Chondrocyte (in vitro differentiated cells): ENCODE measurements at places on chromosomes 7 and 10.

GRCh38 chr10:76071653-76072365 lies 640.4 kb downstream of the LRMDA start:
- DNase-seq = no peak

GRCh38 chr10:49287689-49288340 lies 11.2 kb upstream of the C10orf71 start:
- DNase-seq = no peak

GRCh38 chr10:114053946-114054345 lies 10.3 kb downstream of the ADRB1 start:
- no peak for DNase-seq

DNA sequence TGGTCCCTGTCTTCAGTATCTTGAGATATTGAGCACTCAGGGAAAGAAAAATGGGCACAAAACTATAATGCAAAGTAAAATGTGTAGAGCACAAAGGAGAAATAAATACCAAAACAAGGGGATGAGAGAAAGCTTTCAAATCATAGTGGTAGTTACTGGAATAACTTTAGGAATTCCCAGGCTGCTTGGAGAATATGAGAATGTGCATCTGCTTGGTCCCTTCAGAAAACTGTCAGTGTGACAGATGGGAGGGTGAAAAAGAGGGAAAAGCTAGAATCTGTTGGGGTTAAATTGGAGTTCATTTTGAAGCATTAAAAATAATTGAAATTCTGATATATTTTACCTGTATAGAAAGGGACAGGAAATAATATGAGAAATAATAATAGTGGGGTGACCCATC lies 15.3 kb downstream of the ST7 start:
- no peak for DNase-seq

DNA sequence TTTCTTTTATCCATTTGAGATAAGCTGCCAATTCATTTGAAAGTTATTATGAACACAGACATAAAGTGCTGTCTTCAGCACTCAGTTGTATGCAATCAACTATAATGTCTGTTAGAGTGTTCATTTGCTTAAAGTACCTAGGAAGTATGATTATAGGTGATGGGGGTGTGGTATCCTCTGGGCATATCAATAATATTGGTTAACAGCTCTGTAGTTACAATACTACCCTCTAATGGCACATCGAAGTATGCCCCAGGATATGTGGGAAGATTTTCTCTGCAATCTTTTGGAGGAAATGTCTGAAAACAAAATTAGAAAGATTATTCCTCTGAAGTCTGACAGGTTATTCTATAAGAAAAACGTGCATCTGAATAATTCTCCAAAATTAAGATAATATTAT lies 429.7 kb downstream of the ARL4A start:
- no peak for DNase-seq

GRCh38 chr10:31120392-31120791 lies 88.7 kb upstream of the ZNF438 start:
- no peak for DNase-seq

DNA sequence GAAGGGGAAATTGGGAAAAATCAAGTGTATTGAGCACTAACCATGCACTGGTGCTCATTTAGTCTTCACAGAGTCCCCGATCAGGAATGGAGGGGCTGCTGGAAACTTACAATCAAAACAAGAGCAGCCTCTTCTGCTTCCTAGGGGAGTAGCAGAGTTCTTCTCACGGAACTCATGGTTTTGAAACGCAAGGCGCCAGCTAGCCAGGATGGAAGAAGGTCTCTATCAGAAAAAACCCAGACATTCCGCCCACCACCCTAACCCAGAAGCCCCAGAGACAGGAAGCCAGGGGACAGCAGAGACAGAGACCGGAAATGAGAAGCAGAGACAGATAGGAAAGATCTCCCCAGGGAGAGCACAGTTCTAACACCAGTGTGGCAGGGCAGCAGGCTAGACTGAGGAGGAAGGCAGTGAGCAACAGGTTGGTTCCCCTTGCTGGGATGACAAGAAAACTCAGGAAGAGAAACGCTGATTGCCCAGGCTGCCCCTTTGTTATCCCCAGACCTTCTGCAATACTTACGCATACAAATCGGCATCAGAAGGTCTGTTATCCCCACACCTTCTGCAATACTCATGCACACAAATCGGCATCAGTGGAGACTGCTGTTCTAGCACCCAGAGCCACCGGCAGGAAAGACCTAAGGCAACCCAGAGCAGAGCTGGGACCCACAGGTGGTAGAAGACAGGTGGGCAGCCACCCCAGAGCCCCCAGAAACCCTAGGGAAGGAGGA lies 99.2 kb downstream of the CPXM2 start:
- DNase-seq = no peak

- DNase-seq = no peak
Measured at GRCh38 chr10:131820626-131821025, 80.2 kb upstream of the PPP2R2D start.

- DNase-seq = no peak
Measured at GRCh38 chr10:58757352-58758065, 244.8 kb downstream of the BICC1 start.

DNA sequence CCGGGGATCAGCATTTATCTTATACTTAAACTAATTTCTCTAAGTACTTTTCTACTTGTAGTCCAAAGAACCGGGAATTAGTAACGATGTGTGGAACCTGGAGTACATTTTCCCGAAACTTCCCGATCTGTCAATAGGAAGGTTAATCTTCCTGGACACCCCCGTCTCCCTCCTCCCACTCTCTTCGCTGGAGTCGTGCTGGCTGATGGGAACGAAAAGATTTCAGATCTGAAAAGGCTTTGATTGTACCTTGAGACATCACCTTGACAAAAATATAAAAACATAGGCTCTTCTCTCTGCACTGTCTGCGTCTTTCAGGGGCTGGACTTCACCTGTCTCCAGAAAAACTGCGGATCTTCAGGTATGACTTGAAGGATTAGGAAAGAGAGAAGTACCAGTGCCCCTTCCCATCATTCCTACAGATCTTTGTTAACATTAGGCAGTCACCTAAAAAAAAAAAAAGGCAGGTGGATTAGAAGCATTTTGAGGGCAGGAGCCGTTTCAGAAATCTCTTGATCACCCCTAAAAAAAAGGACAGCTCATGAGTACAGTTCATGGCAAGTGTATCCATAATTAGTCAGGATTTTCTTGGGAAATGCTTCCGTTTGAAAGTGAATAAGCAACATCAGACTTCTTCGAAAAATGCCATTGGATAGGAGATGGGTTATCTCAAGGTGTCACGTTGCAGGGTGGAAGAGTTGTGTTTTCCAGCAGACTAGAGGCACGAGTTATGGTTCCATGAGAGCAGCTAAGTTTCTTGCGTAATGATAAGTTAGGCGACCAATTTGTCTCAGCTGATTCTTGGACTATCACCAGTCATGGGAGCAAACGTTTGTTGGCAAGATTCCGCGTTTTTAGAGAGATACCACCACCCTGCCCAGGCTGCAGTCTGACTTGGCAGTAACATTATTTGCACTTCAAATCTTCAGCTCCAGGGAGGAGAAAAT lies 7.8 kb upstream of the BAMBI start:
- DNase-seq = no peak

- DNase-seq = no peak
Measured at GRCh38 chr10:63712717-63713115, 191.5 kb downstream of the REEP3 start.

DNA sequence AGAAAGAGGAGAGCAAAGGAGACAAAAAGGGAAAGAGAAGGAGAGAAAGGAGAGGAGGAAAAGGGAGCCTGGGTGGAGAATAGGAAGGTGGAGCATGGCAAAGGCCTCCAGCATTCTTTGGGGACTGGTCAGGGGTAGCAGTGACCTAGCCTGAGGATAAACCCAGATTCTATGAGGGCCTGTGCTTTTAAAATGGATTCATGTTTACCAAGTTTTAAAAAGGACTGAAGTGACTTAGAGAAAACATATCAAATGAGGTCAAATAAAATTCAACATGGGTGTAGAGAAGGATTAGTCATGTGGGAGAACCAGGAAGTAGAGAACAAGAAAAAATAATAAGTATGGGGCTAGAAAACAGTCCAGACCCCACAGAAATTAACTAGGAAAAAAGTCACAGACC lies 20.7 kb downstream of the CREB3L2 start:
- DNase-seq = no peak

GRCh38 chr10:25382029-25382810 lies 207.4 kb downstream of the GPR158 start:
- no peak for DNase-seq

DNA sequence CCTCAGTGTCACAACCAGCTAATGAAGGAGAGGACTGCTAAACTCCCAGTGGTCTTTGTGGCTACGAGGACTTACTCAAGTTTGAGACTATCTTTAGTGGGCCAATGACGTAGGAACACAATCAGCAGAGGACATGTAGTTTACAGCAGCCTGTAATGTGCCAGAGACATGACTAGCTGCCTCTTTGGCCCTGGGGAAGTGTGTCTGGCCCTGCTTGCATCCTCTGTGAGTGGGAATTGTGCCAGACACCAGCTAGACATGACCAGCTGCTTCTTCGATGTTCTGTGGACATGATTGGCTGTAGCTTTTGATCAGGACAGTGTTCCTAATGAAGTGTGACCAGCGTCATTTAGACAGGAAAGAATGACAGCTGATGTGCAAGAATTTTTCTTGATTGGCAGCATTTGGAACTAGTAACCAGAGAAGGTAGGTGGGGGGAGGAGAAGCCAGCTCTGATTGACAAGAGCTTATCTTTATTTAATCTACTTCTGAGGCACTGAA lies 141.7 kb downstream of the AUTS2 start:
- DNase-seq = no peak

DNA sequence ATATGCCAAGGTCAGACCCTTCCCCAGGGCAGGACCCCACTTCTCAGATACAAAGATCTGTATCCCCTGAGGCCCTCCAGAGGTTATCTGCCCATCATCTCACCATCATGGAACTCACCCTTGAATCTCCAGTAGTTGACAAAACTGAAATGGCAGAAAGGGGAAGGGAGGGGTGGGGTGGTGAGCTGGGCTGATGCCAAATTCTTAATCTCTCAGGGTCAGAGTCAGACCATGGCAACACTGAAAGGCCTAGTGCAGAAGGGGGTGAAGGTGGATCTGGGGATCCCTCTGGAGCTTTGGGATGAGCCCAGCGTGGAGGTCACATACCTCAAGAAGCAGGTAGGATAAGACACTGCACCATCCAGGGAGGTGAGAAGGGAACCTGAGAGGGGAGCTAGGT lies 3.1 kb downstream of the CNPY4 start:
- no peak for DNase-seq

DNA sequence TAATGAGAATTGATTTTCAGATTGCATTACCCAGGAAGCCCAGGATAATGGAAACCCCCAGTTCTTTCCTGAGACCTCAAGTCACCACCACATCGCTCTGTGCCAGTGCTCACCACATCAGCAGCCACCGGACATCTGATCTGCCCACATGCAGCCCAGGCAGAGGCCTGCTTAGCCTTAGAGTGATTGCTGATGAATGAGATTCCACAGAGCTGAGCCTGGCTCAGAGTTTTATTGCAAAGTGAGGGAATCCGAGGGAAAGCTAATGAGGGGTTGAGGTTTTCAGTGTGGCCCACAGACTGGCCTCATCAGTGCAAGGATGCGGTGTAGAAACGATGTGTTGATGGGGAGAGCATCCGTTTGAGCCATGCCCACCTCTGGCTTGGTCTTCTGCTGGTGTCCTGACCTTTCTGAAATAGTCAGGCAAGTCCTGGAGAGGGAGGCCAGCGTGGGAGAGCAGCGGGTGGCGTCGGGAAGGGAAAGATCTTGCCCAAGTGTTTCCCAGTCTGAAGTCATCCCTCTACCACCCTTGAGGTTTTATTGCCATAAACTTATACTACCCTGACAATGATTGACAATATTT lies 120.3 kb downstream of the ITIH5 start:
- DNase-seq = no peak

DNA sequence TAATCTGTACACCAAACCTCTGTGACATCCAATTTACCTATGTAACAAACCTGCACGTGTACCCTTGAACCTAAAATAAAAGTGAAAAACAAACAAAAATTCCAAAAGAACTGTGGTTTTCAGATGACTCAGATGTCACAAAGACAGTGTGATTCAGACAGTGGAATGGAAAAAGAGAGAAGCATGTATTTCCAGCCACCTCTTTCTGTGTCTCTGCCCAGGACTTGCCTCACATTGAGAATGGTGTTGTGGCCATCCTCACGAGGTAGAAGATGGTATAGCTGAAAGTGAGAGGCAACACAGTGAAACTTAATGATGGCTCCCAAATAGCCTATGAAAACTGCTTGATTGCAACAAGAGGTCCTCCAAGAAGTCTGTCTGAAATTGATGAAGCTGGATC lies 78.0 kb downstream of the ARL5B start:
- DNase-seq = no peak

- no peak for DNase-seq
Measured at GRCh38 chr10:70292004-70292403, 8.2 kb upstream of the NPFFR1 start.

DNA sequence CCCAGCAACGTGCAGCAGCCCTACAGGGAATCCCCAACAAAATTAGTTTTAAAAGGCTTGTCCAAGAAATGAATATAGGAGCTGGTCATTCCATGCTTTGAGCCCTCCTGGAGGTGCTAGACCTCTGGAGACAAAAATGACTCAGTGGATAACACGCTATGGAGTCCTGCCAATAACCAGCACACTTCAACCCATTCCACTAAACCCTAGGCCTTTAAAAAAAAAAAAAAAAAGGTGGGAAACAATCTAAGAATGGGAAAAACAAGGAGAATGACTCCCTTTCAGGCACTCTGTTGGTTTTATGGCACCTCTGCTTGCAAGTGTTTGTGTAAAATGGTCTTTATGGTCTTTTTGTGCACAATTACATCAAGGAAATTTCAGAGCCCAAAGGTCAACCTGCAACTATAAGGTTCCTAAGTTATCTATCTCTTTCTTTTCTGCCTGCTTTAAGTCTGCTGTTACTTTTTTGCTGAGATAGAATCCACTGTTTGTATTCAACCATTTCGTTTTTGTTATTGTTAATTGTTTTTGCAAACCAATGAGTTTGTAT lies 21.3 kb downstream of the AVL9 start:
- no peak for DNase-seq

- no peak for DNase-seq
Measured at GRCh38 chr7:141208539-141208938, 134.7 kb downstream of the TMEM178B start.

DNA sequence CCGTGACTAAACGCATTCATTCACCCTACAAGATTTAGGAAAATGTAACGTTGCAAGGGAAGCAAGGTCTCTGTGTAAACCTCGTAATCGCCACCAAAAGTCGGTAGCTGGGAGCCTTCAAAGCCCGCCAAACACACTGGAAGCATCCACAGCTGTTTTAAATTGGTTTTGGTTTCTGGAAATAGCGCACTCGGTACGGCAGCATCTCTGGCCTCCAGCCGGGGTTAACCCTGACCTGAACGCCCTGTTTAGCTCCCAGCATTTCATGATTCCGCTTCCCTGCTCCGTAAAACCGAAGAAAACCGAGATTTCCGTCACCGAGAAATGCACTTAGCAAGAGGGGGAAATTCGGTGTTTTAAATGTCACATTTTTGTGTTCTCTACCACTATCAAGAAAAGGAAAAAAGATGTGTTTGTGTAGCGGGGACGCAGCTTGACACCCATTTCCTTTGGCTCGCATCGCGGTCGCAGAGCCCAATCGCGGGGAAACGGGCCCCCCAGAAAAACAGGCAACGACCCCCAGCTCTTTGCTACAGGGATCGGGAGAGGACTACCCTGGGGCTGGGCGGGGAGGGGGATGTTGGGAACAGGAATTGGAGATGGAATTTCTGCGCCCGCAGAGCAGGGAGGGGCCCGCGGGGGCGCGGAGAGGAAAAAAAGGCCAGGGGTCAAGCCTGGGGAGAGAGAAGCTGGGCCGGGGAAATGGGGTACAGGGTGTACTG lies 646 bp downstream of the SGCE start:
- no peak for DNase-seq

- no peak for DNase-seq
Measured at GRCh38 chr10:108735380-108735779, 1187.9 kb downstream of the XPNPEP1 start.

GRCh38 chr7:110358028-110358427 lies 732.9 kb upstream of the LRRN3 start:
- no peak for DNase-seq
